ENCODE measurements at places on chromosomes 1 and 21. TPM values are rescaled to one million over a fixed set of nuclear protein-coding genes. Genes with fewer than 3 reads are reported as not detected.

Gene PLA2G2A
- total RNA-seq = 22.9 TPM

Gene RGS1
- 26.2 TPM for total RNA-seq

Gene RIPK4
- total RNA-seq = 24.7 TPM

Gene FOXD2
- total RNA-seq = 0.11 TPM

Gene GJB5
- total RNA-seq = not detected

Gene ARL8A
- 37.5 TPM for total RNA-seq

Gene TSACC
- total RNA-seq = not detected

Gene G0S2
- total RNA-seq = 7.2 TPM

Gene ZNF691
- 20.8 TPM for total RNA-seq
